NCI-H226 (cell line): ENCODE measurements at places on chromosomes 6 and 20.

DNA sequence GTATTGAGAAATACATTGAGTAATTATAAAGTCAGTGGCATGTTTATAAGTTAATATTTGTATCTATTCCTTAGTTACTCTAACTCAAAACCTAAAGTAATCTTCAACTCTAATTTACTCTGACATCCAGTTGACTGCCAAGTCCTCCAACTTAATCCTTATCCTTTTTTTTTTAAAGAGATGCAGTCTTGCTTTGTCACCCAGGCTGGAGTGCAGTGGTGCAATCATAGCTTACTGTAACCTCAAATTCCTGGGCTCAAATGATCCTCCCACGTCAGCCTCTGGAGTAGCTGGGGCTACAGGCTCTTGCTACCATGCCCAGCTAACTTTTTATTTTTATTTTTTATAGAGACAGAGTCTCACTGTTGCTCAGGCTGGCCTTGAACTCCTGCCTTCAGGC is 24.4 kb downstream of the PTPN1 start:
- DNase-seq, result peak; percentile 88

GRCh38 chr20:15047601-15048000 is 710.2 kb upstream of the FLRT3 start:
- no peak for DNase-seq

GRCh38 chr6:75997696-75998095 is 74.8 kb downstream of the IMPG1 start:
- DNase-seq, result no peak

- no peak for DNase-seq
Measured at GRCh38 chr20:62609811-62610757, 32.2 kb upstream of the SLCO4A1 start.

DNA sequence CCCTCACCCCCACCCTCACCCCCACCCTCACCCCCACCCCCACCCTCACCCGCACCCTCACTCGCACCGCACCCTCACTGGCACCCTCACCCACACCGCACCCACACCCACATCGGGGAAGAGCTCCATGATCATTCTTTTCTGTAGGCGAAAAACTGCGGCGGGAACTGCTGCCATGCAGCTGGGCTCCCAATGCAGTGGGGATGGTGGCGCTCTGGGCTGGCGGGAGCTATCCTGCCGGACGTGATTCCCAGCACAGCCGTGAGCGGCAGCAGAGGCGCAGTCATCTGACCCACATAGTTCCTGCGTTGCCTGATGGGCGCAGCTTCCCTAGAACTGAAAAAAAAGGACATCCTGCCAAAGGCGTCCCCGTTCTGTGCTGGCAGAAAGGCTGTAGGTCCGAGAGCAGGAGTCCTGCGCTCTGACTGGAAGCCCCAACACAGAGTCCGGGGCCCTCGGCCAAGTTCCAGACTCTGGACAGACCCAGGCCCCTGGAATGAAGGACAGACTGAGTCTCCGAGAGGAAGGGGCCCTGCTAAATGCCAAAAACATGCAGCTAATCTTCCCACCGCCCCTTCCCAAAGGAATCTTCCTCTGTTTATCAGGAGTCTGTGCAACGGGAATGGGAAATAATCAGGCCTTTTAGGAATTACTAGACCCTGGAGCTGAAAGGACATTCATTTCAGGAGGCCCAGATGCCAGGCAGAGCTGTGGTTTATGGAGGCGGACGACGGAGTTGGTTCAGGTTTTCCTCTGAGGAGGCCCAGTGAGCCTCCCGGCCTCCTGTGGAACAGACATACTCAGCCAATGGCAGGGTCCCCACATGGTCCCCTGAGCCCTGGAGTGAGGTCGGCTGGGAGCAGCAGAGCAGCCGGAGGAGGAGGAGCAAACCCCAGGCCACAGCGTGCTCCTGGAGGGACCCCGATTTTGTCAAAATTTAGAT is 14.1 kb upstream of the TCFL5 start:
- DNase-seq, result peak; percentile 87
